ENCODE measurements at places on chromosomes 13 and 19.

GRCh38 chr13:105474983-105475610, 1060.4 kb downstream of the EFNB2 start:
- DNase-seq: no peak

- no peak for DNase-seq
These were observed 27.3 kb downstream of the IGFL1 start for GRCh38 chr19:46256855-46257254.

DNA sequence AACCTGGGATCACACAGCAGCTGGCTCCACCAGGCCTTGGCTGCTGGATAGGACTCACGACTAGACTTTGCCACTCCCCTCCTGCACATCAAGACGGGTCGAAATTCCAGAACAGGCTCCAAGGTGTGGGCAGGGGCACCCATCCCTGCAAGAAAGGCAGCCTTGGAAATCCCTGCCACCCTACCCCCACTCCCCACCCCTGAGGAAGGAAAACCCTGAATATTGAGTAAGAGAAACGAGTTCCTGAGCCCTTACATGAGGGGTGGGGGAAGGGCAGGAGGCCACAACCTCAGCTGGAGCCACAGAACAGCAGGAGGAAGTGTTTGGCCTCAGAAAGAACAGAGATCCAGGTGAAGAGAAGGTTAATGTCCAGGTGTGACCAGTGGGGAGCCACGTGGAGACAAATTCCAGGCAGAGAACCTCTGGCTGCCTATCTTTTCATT, 20.1 kb downstream of the DEDD2 start:
- DNase-seq: no peak

DNA sequence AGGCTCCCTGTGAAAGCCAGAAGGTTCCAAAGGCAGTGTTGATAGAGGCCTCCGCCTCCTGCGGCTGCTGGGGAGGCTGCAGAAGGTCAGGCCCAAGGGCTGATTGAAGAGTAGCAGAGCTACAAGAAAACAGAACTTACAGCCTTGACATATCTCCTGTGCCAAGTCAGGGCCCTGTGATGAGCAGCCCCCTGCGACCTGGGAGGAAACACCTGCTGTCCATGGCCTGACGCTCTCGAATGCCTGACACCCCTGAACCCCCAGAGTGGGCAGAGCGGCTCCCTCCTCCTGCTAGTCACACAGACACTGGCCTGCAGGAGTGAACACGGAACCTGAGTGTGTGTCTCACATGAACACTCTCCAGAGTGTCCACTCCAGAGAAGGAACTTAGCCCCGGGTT, 38.2 kb upstream of the TUBGCP3 start:
- DNase-seq: no peak

DNA sequence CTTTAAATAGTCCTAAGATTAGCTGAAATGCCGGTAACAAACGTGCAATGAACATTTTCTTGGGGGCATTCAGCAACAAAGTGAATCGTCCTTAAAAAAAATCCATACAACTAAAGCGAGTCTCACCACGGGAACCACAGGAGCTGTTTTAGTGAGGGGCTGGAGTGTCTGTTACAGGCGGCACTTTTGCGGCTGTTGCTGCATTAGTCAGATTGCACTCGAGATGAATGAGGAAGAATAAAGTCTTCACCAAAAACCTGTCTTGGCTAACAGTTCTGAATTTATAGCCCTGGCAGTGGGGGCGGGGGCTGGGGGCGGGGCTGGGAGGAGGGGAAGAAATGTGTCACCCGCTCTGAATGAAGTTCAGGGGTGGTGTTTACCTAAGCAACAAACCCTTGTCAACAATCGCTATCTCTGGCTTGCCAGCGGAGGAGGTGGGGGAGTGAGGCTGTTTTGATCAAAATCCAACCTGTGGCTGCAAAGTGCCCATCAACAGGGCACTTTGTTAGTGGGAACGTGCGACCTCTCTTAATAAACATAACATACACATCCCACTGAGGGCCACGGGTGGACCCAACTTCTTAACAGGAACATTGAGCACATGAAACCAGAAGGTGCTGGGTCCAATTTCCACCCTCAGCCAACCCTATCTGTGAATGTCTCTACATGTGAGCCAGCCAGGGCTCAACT, 44.5 kb downstream of the RFX2 start:
- DNase-seq: no peak

GRCh38 chr13:59475911-59476310, 687.8 kb downstream of the DIAPH3 start:
- no peak for DNase-seq

- DNase-seq: no peak
These were observed 397.1 kb downstream of the SLITRK5 start for GRCh38 chr13:88068316-88068715.

- no peak for DNase-seq
These were observed 5.3 kb downstream of the FGF21 start for GRCh38 chr19:48760504-48761205.

DNA sequence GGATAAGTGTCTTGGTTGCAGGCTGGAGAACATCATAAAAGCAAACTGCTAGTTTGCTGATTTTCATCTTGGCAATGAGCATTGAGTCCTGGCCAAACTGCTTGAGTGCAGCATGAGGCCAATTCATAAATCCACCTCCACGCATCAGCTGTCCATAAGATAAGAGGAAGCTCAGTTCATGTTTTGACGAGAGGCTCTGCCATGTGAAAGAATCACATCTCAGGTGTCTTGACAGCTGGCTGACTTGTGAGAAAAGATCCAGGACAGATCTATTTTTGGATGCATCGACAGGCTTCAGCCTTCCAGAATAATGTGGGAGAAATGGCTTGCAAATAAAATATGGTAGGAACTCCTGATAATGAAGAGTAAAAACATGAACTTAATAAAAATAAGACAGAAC, 5.4 kb upstream of the ZNF682 start:
- no peak for DNase-seq

DNA sequence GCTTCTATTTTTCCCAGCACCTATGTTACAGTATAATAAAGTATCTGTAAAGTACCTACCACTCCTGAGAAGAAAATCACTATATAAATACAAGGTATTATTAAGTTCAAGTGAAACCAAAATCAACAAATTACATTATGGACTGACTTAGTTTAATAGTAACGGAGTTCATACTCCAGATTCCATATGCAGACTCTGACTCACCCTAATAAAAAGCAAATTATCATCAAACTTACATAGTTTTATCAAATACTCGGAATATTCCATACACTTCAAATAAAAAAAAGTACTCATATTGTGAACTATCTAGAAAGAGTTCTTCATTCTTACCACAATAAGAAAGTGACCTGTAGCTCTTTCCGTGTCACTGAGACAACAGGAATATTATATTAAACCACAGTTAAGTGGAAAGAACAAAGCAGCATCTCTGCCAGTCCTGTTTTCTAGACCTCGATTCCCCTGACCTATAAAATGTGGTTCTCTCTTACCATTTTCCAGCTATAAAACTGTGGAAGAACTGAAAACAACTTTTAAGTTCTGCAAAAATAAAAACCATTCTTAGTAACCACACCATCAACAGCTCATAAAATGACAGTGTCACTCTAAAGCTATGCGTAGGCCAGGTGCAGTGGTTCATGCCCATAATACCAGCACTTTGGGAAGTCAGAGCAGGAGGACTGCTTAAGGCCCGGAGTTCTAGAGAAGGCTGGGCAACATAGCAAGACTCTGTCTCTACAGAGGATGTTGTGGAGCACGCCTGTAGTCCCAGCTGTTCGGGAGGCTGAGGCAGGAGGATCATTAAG, 42.6 kb downstream of the USP12 start:
- DNase-seq: no peak

- no peak for DNase-seq
These were observed 104.5 kb downstream of the URI1 start for GRCh38 chr19:30046522-30046921.

Measured in 8988T (cell line).